ENCODE measurements at places on chromosomes 7 and 10.

DNA sequence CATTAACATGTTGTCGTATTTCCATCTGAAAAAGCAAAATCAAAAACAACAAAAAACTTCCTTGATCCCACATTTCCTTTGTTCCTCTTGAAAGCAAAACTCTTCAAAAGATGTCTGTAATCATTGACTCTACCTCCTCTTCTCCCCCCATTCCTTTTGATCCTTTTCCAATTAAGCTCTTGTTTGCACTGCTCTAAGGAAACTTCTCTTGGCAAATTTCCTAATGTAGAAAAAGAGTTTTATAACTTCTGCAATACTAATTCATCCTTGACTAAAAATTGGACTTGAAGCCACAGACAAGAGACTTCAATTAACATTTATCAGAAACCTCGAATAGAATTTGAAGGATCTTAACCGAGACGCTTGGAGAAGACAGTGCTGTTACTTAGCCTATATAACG lies 317.1 kb upstream of the SEMA3C start:
- DNase-seq: no peak

DNA sequence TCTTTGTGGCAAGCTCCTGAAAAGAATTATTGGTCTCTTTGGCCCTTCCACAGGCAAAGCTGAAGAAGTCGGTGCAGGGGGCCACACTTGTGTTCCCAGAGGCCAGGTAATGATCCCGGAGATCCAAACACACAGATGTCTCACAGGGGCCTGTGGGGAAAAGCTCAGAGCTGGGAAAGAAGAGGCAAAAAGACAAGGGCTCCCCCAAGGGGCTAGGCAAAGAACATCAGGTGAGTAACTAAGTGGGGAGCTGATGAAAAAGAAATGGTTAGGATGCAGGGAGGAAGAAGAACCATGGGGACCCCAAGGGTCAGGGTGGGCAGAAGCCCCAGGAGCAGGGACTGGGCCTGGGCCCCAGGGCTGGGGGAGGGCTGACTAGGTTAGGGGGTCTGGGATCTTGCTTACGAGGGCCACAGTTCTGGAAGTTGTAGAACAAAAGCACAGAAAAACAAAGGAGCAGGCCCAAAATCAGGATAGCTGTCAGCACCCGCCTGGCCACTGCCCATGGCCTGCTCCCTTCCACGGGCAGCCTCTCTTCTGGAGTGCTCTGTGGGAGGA lies 1.1 kb downstream of the KEL start:
- no peak for DNase-seq

DNA sequence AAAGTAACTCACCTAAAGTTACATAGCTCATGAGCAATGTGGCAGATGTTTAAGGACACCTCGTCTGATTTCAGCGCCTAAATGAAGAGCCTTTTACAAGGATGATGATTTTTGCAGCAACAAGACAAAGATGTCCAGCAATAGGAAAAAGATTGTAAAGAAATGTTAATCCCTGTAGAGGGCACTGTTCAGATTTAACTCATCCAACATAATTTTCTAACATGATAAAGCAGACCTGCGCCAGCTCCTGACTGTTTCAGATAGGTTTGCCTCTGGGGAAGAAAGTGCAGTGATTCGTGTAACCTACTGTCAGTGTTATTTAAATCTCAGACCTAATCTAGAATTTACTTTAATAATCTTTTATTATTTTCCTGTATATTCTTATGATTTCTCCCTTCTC lies 595.2 kb downstream of the AUTS2 start:
- DNase-seq: no peak

DNA sequence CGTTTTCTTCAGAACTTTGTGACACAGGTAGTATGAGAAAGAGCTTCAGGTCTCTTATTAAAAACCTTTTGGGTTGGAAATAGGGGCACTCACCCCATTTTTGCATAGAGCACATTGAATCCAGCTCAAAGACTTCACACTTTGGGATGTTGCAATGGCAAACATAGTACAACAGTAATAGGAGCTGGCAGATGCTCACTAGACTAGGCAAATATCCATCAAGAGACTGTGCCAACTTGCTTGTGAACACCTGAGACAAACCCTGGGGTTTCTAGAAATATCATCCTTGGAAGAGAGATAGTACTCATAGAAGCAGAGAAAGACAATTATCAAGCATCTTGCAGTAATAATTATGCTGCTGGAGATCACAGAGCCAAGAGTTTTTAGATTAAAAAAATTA lies 280.0 kb downstream of the CACNA2D1 start:
- no peak for DNase-seq

- no peak for DNase-seq
These were observed 603.5 kb downstream of the ARL4A start for GRCh38 chr7:13290975-13291374.
